ENCODE measurements at places on chromosomes 5 and 9.

DNA sequence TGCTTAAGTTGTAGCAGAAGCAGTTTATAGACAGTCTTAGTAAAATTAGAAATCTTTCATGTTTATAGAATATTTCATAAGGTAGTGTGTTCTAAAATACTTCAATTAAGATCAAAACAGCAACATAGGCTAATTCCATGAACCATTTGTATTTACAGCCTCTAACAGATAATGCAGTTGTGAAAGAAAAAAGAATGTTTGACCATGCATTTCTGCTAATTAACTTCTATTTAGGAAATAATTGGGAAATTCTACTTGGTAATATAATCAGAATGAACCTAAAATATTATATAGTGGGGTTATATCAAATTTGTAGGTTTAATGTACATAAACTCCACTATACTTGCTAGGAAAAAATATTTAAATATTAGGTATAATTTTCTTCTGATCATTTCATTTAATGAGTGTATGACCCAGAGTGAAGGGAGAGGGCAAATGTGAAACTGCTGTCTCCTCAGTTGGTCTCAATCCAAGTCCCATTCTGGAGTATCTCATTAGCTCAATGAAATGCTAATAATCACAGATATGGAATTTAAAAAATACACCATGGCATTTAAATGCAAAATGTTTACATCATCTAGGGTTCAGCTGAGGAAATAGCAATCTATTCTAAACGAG lies 34.9 kb downstream of the ALDH1A1 start:
- no peak for DNase-seq

- DNase-seq, result no peak
These were observed 46.8 kb upstream of the CD180 start for GRCh38 chr5:67243349-67243748.

DNA sequence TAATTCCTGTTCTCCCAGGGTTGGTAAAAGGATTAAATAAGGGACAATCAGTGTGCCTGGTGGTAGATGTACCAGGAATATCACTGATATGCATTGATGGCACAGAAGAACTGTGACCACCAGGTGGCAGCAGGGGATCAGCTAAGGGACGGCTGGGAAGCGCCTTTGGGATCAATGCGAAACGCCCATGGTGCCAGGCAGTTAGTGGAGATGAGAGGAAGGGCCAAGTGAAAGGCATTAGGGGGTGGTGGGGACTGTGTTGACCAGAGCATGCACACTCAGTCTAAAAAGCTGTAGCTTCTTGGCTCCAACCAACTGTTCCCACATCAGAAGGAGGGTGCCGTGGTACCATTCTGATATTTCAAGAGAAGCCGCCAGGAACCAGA lies 55.6 kb downstream of the ARHGEF37 start:
- DNase-seq, result no peak

- DNase-seq, result no peak
These were observed 376 bp downstream of the GOLGA1 start for GRCh38 chr9:124940521-124940893.

DNA sequence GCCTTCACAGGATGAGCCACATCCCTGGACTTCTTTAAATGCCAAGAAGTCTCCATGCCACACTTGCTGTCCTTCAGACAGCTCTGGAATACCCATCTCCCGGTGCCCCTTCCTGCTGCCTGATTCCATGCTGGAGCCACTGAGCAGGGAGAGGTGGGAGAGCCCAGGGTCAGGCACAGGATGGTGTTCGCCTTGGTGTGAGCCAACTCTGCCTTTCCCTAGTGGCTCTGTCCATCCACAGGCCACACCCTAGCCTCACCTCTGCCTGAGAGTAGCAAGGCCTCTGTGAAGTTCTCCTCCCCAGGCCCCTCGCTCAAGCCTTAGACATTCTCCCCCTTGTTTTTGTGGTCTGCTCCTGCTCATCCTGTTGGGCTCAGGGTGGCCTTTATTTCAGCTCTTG lies 54.2 kb upstream of the ANGPTL2 start:
- no peak for DNase-seq

DNA sequence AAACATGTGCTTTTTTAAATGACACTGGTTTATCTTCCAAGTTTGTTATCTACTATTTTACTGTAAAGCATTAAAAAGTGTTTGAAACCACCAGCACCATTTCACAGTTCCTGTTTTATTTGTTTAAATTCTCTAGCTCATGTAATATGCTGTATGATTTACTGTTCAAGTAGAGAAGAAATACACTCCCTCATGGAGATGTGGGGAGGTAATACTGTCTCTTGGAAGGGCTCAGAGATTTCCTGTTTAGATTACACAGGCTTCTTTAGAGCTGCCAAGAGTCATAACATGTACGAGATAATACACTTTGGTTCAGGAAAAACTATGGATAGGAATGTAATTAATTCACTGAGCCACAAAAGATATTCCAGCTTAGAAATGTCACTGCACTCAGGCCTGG lies 135.0 kb upstream of the CCDC152 start:
- DNase-seq, result no peak

- DNase-seq, result no peak
These were observed 81.5 kb downstream of the RGS3 start for GRCh38 chr9:113545068-113545467.

- DNase-seq, result no peak
These were observed 230.9 kb downstream of the CDH9 start for GRCh38 chr5:26807231-26808199.

GRCh38 chr5:134451936-134452505 lies 40.3 kb upstream of the CDKN2AIPNL start:
- no peak for DNase-seq

GRCh38 chr5:73437101-73437776 lies 11.3 kb downstream of the FOXD1 start:
- no peak for DNase-seq

DNA sequence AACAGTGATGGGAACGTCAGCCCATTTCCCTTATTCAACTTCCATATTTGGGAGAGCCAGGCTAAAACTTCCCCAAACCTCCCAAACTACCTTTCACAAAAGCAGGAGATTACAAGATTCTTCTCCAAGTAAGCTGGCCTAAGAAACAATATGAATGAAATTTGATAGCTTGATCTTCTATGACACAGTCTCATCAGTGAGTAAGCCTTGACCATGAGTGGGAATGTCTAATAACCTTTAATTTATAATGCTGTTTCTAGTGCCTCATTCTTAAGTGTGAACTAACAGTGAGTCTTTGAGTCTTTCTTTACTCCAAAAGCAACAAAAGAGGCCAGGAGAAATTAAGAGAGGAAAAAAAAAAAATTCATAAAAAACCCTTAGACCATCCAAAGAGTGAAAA lies 1379.9 kb downstream of the EFNA5 start:
- DNase-seq, result no peak

DNA sequence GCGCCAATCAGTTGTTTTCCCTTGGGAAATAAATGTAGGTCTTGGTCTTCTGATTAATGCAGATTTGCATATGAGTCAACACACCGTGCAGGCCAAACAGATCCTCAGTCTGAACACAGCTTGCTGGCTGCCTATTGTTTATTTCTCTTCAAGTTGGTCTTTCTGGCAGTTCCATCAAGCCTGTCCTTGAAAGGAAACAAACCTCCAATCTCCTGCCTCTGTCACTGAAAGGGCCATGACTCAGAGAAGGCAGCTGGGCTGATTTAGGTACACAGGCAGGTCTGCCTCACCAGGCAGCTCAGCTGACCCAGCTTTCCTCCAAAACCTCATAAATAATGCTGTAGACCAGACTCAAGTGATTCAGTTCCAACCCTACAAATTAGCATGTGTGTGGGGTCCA lies 175.9 kb downstream of the MAN2A1 start:
- DNase-seq, result no peak

DNA sequence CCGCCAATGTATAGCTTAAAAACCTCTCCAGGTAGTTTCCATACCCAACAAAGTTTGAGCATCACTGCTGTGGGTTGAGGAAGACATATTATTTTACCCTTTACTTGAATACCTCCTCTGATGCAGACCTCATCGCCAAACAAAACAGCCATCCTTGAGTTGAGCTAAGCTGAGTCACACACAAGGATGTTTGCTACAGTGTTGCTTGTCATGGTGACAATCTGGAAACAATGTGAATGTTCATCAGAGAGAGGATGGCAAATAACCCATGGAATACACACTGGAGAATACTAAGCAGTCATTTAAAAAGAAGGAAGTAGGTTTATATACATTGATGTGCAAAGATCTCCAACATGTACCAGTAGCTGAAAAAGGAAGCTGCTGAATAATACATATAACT lies 41.1 kb upstream of the TCF7 start:
- no peak for DNase-seq

- no peak for DNase-seq
These were observed 77.1 kb upstream of the KLF4 start for GRCh38 chr9:107566611-107567061.

- DNase-seq, result no peak
These were observed 7.3 kb downstream of the GPBP1 start for GRCh38 chr5:57181154-57181553.
